ENCODE measurements at places on chromosomes 5 and 9.

DNA sequence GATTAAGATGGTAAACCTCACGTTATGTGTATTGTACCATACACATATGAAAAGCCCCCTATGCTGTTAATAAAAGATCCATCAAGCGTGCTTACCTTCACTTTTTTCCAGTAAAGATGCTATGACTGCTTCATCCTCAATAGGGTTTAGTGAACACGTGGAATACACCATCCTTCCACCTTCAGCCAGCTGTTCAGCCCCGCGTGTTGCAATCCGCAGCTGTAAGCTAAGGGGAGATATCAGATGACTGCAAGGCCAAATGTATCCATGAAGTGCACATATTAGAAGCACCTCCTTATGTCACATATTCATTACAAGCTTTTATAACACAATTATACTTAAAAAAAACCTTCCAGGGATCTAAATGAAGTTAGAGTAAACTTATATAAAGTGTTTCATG is 16.2 kb downstream of the NSUN2 start:
- no peak for DNase-seq

- peak; percentile 5 for DNase-seq
These were observed 200.4 kb downstream of the FBXL7 start for GRCh38 chr5:15700373-15700772.

GRCh38 chr9:107176436-107177151 is 106.5 kb upstream of the RAD23B start:
- peak; percentile 11 for DNase-seq

- peak; percentile 69 for DNase-seq
These were observed 3.1 kb downstream of the KLF9 start for GRCh38 chr9:70411121-70411929.

GRCh38 chr5:172697123-172698121 is 56.4 kb downstream of the NEURL1B start:
- DNase-seq, result peak; percentile 81

DNA sequence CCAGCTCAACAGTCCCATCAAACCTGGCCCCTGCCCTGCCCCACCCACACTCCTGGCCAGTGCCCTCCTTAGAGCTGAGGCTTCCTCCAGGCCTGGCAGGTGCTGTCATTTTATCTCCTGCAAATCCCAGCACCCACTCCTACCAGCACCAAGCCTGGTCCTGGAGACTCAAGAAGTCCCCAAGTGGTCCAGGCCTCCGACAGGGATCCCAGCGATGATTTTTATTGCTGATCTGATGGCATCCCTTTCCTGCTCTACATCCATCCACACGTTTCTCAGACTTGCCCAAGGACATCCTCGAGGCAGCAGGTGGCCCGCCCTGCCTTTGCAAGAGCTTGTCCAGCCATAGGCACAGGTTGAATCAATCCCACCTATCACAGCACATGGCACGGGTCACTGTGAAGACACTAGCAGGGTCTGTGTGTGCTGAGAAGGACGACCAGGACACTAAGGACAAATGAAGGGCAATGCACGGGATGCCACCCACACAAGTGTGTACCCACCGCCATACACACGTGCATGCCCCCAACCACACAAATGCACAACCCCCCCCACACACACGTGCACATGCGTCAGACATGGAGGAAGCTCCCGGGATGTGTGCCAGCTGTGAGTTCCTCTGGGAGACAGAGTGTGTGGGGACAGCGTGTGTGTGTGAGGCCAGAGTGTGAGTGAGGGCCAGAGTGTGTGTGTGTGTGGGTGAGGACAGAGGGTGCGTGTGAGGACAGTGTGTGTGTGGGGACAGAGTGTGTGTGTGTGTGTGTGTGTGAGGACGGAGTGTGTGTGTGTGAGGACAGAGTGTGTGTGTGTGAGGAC is 62.4 kb upstream of the UBAC1 start:
- DNase-seq, result no peak

DNA sequence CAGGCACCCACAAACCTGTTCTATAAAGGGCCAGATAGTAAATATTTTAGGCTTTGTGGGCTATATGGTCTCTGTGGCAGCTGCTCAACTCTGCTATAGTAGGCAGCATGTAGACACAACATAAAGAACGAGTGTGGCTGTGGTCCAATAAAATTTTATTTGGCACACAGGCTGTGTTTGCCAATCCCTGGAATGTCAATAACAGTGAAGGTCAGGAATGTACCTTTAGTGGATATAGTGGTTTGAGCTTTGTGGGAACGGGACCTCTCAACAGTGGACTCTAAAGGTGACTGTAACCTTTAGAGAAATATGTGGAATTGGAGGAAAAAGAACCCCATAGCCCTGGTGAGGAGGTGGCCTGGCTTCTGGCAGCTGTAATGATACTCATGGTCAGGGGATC is 145.2 kb downstream of the MAST4 start:
- no peak for DNase-seq

DNA sequence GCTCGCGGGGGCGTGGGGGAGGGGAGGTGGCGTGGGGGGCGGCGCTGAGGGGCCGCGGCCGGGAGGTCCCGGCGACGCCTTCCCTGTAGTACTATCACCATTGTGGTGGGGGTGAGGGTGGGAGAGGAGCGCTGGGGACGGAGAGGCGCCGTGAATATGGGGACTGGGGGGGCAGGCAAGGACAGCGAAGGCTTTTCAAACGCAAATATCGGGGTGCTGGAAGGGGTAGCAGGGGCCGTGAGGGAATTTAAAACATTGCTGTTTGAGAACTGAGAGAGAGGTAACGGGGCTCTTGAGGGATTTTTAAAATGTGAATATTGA is 427 bp downstream of the RBM27 start:
- no peak for DNase-seq

DNA sequence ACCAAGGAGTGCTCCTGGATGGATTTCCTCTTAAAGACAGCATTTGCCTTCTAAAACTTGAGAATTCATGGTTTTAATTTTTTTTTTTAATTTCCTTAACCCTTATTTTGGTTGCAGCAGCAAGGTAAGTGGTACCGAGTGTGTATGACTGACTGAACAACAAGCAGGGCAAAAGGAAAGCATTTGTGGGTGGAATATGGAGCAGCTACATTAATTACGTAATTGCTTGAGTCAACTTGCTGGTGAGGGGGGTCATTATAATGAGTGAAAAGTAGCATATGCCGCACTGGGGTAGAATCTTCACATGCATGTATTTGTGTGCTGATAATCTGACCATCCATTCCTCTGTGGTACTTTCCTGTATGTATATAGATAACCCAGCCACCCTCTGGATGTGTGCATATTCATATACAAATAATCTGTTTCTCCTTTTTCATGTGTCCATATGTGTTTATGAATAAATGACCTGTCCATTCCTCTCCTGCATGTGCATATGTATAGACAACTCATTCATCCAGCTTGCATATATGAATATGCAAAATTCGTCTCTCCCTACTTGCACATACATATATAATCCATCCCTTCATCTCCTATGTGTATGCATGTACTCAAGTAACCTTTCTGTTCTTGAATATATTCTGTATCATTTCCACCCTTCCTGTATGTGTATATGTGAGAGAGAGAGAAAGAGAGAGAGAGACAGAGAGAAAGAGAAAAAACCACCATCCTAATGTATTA is 147.5 kb upstream of the RUSC2 start:
- DNase-seq, result no peak

DNA sequence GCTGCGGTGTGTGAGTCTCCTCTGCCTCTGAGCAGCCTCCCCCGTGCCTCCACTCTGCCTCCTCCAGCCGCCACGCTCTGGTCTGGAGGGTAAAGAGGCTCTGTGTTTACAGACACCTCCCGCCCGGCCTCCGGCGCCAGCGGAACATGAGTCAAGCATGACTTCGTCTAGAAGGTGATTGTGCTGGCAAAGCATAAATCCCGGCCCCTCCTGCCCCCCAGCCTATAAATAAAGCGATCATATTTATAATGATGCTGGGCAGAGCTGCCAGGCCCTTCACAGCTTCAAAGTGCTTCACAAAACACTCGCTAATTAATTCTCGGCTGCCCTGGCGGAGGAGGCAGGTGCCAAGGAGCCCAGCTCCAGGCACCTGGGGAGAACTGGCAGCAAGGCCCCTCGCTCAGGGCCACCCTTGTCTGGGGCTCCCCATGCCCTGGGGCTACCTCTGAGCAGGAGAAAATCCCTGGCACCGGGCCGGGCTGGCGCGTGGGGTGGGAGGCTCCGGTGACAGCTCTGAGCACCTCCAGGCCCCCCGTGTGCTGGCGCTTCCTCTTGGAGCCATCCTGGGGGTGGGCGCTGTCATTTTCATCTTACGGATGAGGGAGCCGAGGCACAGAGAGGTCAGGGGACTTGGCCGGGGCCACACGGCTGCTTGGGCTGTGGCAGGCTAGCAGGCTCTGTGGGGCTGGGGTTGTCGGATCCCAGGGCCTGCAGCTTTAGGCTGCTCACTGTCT is 87.8 kb downstream of the RXRA start:
- no peak for DNase-seq

DNA sequence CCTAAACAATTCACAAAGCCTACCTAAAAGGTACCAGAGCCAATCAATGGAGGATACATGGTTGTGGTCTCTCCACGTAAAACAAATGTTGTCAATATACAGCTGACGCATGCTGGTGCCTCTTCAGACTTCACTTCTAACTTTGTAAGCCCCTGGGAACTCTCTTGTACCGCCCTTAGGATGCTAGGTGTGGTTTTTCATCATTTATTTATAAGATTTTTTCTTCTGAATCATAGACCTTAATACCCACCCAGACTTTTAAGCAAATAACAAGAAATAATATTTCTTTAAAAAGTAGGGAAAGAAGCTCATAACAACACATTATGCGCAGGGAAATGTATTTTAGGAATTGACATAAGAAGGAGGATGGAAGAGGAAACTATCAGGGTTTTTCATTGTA is 33.0 kb downstream of the SSBP2 start:
- no peak for DNase-seq

DNA sequence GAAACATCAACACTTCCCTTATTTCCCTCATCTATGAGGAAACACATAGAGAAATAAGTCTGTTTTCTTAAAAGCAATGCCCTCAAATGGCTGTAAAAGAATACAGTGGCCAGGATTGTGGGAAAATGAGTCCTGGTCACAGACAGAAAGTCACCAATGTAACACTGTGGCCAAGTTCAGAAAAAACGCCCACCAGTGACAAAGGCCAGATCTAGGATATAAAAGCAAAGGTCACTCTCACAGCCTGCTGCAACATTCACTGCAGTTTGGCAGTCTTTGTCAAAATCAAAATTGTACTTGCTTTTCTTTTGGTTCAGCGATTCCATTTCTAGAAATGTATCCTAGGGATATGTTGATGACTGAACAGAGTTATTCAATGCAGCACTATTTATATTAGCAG is 30.5 kb downstream of the TSSK1B start:
- DNase-seq, result no peak

GRCh38 chr9:89622933-89623861 is 18.4 kb downstream of the GADD45G start:
- no peak for DNase-seq

DNA sequence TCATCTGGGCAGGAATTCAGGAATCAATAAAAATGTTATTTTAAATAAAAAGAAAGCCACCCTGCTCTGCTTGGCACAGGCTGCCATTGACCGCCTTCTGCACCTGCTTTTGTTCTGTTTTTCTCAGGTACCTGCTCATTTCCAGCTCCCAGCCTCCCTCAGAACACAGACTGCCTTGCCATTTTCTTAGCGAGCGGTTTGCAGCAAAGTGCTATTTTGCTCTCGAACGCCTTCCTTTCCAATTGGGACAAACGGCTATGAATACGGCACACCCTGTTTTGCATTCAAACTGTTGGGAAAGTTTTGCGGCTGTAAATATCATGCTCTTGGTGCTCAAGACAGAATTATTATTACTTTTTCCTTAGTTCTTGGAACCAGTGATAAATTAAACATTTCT is 25.1 kb upstream of the FCN1 start:
- no peak for DNase-seq

DNA sequence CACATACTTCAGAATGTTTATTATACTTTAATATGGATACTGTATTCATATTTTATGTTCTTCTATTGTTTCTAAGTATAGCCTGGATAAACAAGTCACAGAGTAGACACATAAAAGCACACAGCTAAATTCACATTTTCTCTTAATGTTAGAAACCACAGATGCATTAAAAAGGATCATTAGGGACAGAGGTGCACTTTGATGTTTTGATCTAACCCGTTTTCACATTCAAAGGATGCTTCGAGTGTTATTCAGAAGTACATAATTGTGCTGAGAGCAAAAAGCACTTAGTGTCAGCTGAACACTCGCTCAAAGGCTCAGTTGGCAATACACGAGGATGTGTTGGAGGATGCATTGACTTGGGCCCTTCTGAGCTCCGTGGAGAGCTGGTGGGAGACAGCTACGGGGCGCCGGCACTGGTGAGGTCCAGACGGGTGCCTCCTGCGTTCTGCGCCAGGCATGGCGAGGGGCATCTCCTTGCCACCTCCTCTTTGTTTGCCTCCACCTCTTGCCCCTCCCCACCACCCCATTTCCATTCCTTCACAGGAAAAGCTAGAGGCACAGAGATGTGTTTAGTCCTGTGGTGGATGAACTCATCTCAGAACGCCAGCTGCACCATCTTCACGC is 35.5 kb downstream of the MED10 start:
- DNase-seq, result no peak

DNA sequence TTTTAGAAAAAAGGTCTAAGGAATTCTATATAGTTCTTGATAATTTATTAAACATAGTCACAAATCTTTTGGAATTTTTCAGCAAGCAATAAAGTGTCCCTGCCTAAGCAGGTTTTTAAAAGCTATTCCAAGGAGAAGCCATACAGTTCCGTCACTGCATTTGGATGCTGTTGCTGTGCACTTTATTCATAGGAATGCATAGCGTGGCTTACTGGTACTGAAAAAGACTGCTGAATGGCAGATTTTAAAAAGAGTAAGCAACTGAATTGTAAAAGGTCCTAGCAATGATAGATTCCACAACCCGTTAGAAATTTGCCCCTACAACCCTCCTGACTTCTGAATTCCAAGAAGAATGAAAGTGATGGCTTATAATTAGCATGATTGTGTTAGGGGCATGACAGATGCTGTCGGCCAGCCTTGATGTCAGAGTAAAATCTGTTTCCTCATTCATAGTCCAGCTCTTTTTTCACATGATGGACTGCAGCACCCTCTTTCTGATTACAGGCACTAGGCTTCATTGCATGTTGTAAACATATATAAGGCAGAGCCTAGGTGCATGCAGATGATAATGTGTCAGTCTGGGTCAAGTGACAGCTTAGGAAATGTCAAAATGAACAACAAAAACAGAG is 227.0 kb downstream of the PDE4D start:
- no peak for DNase-seq

DNA sequence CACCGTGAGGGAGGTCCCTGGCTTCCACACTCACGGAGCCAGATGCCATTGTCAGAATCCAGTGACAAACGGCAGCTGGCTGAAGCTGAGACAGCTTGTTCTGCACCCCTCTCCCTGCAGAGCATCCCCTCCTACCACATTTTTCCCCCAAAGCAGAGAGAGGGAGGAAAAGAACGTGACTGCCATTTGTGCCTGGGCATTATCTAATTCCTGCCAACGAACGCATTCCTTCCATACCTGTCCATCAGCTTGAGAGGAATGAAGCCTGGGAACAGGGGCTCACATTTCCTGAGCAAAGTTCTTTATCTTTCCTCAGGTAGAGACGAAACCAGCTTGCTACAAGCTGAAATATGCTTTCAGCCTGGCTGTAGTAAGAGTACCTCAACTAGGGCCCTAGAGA is 175.4 kb downstream of the SLIT3 start:
- DNase-seq, result no peak

All from midbrain (tissue), 1 donor.